ENCODE measurements at places on chromosomes 5 and 9.

DNA sequence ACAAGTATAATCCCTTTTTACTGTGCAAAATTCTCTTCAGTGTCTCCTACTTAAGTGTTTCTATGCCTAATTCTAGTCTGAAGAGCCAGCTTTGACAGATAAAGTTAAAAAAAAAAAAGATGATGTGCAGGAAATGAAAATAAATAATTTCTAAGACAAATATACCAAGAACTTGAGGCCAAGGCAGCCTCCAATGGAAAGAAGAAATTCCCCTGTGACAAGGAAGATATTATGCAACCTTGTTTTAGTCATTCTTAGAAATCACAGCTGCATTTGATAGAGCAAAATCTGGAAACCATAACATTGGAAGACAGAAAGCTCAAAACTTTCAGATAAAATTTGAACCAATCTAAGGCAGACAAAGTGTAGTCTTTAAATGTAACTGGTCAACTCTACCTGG, 375.9 kb upstream of the TLE4 start:
- DNase-seq = peak; percentile 71

DNA sequence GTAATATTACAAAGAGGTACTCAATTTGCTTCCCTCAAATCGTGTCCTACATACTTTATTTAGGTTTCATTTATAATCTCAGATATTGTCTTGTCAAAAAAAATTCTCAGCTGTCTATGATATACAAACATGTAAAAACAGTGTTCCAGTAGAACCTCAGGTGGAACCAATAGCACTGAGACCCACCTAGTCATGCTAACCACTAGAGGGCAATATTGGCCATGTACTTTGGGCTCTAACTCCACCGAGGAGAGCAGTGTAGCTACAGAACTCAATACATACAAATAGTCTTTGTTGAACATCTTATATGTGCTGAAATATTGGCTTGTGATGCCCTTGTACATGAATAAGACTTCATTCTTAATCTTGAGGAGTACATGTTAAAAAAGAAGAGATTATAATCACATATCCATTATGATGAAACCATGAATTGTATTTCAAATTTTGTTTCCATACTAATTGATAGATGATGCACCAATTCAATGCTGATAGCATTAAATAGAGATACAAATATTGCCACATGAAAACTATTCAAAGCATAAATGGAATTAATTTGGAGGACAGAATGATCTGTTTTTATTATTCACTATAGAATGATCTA, 71.2 kb upstream of the CNTLN start:
- peak; percentile 50 for DNase-seq

GRCh38 chr9:103397868-103398600, 402.9 kb downstream of the CYLC2 start:
- DNase-seq = peak; percentile 0

GRCh38 chr5:93257616-93258015, 323.4 kb downstream of the NR2F1-AS1 start:
- DNase-seq = peak; percentile 61

DNA sequence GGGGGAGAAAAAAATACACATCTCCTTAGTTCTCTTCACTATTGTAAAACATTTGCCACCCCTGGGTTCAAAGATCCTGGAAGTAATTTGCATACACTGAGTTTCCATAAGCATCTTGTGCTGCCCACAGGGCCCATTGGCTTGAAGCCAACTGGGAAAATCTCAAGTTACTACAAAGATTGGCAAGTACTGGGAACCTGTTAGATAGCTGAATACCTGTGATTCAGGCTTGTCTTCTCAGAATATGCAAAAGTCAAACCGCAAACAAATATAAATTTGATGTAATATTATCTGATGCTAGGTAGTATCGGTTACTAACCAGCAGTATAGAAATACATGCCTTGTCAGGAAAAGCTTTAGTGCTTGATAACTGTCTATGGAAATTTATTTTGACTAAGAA, 156.9 kb upstream of the FST start:
- no peak for DNase-seq

- DNase-seq = no peak
Measured at GRCh38 chr9:1913631-1914330, 101.4 kb upstream of the SMARCA2 start.

- no peak for DNase-seq
Measured at GRCh38 chr5:132817011-132817410, 3.9 kb downstream of the SOWAHA start.

- no peak for DNase-seq
Measured at GRCh38 chr5:112065781-112066180, 308.8 kb upstream of the NREP start.

GRCh38 chr5:79842991-79843390, 148.1 kb downstream of the MTX3 start:
- DNase-seq = no peak

DNA sequence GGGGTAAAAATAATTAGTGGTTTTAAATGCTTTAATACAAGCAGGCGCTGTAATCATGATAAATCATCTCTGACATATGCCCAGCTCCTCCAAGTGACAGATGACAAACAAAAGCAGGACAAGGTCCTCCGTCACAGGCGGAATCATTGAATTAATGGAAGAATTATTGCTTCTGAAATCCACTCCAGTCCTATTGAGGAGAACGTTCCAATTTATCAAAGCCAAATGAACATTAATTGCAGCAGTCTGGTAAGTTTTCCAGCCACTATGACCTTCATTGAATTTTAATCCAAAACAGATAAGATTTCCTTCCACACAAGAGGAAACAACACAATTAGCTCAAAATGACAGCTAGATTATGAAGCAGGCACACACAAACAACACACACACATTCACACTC, 136.8 kb downstream of the ASTN2 start:
- DNase-seq = no peak

DNA sequence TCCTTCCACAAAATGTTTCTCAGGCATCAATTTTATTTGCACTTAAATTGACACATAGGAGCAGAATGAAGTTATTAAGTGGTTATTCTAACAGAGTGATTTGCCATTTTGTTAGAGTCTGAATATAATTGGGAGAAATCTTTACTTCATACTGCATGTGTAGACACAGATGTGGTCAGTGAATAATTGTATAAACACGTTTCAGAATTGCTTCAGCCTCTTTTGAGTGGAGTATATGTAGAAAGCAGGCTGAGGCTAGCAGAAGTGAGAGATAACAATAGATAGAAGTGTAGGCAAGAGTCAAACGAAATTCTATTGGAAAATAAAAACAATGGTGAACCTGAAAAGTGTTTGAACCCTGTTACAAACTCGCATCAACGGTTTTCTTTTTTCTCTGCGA, 270.7 kb downstream of the TMEM167A start:
- no peak for DNase-seq

- DNase-seq = peak; percentile 39
Measured at GRCh38 chr9:121748074-121748473, 96.6 kb downstream of the DAB2IP start.

DNA sequence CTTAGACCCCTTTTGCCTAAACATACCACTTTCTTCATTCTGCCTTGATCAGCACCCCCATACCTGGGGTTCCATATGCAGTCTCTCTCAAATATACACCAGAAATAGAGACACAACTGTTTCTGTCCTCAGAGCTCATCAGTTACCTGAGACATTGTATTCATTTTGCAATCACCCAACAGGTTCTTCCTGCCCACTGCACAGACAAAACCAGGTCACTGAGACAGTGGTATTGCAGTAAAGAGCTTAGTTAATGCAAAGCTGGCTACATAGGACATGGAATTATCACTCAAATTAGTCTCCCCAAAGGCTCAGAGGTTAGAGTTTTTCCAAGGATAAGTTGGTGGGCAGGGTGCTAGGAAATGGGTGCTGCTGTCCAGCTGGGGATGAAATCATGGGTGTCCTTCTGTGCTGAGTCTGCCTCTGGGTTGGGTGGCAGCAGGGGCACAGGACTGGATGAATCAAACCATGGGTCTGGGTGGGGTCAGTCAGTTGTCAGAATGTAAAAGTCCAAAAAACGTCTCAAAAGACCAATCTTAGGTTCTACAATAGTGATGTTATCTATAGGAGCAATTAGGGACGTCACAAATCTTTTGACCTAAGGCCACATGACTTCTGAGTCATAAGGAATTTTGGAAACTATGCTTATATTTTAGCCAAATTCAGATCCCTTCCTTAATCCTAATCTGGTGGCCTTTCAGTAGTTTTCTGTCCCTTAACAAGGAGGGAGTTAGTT, 41.0 kb downstream of the KCNV2 start:
- peak; percentile 24 for DNase-seq

GRCh38 chr5:77627869-77628674, 10.4 kb downstream of the OTP start:
- DNase-seq = no peak

DNA sequence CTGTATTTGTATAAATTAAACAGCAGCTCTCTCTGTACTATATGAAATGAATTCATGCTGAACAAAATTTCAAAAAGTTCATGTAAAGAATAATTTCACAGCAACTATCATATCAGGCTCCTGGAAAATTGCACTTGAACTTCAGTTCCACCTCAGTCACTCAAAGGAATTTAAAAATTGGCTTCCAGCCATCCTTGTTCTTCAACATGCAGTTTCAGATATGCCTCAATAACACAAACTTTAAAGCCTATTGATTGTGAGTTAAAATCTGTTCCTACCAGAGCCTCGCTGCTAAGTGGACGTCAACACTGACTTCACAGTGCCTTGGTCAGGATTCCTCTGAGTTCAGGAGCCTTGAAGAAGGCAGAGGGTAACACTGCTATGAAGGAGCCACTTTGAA, 418.7 kb upstream of the WWC1 start:
- DNase-seq = no peak

DNA sequence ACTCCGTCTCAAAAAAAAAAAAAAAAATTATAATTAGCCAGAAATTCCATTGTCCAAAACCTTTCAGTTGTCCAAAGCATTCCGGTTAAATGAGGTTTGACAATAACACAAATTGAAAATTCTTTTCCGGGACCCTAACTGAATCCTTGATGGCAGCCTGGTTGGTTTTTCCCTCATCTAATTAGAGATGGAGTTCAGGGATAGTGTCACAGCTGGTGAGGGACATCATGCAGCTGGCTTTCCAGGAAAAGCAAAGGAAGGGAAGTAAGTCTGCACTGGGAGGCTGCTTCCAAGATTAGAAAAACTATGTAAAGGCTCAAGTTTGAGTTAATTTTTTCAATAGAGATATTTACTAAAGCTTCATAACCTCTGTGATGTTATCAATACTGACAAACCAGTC, 195.4 kb downstream of the ADAMTS12 start:
- no peak for DNase-seq

- peak; percentile 90 for DNase-seq
Measured at GRCh38 chr5:1792842-1793266, 6.8 kb downstream of the MRPL36 start.

DNA sequence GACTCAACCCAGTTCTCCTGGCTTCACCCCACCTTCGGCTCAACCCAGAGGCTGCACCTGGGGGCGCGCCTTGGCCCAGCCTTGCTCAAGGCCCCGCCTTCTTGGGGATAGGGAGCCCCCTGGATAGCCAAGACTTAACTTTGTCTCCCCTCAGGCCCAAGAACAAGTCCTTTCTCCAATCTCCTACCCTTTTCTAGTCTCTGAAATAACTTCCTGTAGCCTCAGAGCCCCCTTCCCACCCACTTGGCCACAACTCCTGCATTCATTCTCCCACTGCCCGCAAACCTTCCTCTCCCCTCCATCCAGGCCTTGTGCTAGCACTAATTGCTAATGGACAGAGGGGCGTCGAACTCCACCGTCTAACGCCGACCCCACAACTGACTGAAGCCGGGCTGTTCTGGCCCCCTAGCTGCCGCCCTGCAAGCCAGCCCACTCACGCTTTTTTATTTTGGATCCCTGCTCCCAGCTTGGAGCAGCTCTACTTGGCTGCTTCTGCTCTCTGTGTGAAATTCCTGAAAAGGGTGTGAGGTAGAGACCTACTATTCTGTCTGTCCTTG, 579 bp upstream of the ASTN2 start:
- no peak for DNase-seq

GRCh38 chr5:139667730-139668063, 19.5 kb downstream of the CXXC5 start:
- peak; percentile 66 for DNase-seq

DNA sequence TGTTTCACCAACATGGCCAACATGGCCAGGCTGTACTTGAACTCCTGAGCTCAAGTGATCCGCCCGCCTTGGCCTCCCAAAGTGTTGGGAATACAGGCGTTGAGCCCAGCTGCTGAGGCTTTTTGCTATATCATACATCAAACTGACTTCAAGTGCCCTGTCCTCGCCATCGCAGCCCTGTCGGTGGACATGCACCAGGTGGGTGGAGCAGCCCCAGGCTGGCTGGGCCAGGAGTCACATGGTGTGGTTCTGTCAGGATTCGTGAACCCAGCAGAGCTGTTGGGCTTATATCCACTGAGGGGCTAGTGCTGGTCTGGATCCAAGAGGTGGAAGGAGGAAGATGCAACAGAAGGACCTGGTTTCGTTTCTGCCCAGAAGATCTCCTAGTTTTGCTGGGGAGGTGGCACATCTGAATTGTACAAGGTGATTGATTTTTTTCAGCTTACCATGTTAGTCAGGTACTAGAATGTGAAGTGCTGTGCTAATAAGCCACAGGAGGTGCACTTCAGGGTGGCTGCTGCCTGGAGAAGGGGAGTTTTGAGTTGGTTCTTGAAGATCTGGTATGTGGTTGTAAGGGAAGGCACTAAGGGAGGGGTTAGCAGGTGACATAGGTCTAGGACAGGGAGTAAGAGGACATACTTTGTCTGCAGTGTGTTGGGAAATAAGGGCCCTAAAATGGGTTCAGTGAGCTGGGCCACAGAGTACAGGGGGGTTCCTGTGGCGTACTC, 16.1 kb downstream of the PCBD2 start:
- DNase-seq = no peak

DNA sequence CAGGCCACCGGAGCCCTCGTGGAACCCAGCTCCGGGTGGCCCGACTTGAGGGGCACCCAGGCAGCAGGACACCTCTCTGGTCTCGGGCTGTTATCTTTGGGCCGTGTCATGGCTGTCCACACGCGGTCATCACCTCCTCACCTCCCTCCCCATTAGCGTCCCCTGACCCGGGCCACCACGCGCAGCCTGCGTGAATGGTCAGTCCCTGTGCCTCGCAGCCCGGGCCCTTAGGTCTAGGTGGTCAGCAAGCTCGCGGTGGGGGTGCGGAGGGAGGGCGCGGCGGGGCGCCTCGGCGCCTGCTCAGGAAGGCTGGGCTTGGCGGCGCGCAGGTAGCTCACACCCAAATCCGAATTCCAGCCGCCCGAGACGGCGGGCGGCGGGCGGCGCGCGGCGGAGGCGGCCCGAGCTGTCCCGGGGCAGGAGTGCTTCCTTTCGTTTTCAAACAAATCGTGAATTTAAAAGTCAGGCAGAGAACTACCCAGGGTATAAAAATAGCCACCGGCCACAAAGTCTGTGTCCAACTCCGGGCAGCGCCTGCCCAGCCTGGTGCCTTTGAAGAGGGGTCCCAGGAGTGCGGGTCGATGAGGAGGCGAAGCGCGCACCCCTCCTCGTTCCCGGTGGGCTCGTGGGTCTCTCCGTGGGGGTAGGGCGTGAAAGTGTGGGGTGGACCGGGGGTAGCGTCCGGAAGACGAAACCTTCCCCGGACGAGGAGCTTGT, 1.0 kb upstream of the RXRA start:
- DNase-seq = peak; percentile 55

DNA sequence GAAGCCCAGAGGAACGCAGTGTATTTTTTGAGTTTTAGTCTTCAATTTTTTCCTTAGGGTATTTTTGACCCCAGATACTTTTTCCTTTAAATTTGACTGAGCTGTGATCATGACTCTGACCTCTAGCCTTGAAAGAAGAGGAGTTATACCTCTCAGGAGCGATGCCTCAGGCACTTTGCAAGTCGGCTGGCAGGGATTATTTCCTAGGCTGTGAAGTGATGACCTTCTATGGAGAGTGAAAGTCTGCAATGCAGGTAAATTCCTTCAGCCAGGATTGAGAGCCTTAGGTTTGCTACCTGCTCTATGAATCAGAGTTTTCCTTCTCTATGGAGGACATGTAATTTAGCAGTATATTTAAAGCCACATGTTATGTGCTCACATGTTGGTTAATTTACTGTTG, 10.8 kb upstream of the NUDT12 start:
- DNase-seq = no peak
